ENCODE measurements at places on chromosomes 6 and 20.

GRCh38 chr6:56370127-56370540 is 122.8 kb upstream of the COL21A1 start:
- DNase-seq: no peak

DNA sequence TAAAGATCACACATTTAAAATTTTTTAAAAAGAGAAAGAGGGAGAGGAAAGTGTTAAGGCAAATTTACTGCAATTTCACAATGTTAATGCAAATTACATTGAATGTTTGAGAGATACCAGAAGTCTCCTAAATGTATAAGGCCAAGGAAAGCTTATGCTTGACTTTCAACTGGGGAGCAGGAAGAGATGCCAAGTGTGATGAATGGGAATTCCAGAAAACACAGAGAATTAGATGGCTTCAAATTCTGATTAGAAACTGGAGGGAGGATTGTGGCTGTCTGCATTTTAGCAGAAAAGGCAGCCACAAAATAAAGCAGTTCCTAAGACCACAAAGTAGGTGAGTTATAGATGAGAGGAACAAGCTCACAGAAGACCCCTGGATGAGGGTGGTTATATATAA is 328.3 kb upstream of the CITED2 start:
- DNase-seq: no peak

- DNase-seq: no peak
Observed at GRCh38 chr20:57118107-57118769, 148.2 kb downstream of the BMP7 start.

- DNase-seq: no peak
Observed at GRCh38 chr20:47007826-47008655, 113.4 kb downstream of the EYA2 start.

DNA sequence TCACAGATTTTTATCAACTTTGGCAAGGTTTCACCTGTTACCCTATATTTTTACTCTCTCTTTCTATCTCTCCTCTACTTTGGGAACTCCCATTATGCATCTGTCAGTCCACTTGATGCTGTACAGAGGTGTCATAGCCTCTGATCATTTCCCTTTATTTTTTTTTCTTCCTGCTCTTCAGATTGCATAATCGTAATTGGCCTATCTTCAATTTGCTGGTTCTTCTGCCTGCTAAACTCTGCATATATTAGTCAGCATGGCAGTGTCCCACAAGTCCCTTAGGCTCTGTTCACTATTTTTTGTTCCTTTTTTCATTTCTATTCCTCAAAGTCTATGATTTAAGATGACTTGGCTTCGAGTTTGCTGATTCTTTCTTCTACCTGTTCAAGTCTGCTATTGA is 44.7 kb upstream of the MICB start:
- DNase-seq: no peak

- DNase-seq: no peak
Observed at GRCh38 chr20:20413810-20414281, 45.9 kb downstream of the INSM1 start.

GRCh38 chr6:52507557-52508260 is 69.2 kb downstream of the TRAM2 start:
- no peak for DNase-seq

Measured in activated CD4-positive, CD25-positive, alpha-beta regulatory T cell (primary cell).